IgD-negative memory B cell (primary cell): ENCODE measurements at places on chromosomes 4 and X. TPM values are rescaled to one million over a fixed set of nuclear protein-coding genes. Genes with fewer than 3 reads are reported as not detected.

PRDM8 gene
- 3.8 TPM for polyA plus RNA-seq

JAKMIP1 gene
- polyA plus RNA-seq, result 1.9 TPM

GLUD2 gene
- 0.20 TPM for polyA plus RNA-seq

MCF2 gene
- polyA plus RNA-seq, result not detected

FGB gene
- polyA plus RNA-seq, result not detected

TCEAL9 gene
- 1.3 TPM for polyA plus RNA-seq

RBMX2 gene
- polyA plus RNA-seq, result 22.7 TPM

PUDP gene
- 13.0 TPM for polyA plus RNA-seq

CT45A5 gene
- not detected for polyA plus RNA-seq

HHIP gene
- polyA plus RNA-seq, result not detected

SPATA18 gene
- 0.40 TPM for polyA plus RNA-seq

AFM gene
- not detected for polyA plus RNA-seq

MAGEC1 gene
- polyA plus RNA-seq, result not detected

DGAT2L6 gene
- polyA plus RNA-seq, result not detected

HNRNPH2 gene
- 74.2 TPM for polyA plus RNA-seq

TMEM33 gene
- 19.9 TPM for polyA plus RNA-seq

IL3RA gene
- polyA plus RNA-seq, result 0.66 TPM

RRH gene
- polyA plus RNA-seq, result not detected

DACH2 gene
- polyA plus RNA-seq, result not detected

XAGE2 gene
- polyA plus RNA-seq, result not detected

MXRA5 gene
- not detected for polyA plus RNA-seq

TRPC5OS gene
- not detected for polyA plus RNA-seq
